ENCODE measurements at places on chromosomes 16 and 17.
A peak's percentile ranks its signal among the peaks of the same experiment; 100 is the strongest.

- DNase-seq: no peak
Observed at GRCh38 chr16:89920723-89921122, 2.1 kb downstream of the MC1R start.

- no peak for DNase-seq
Observed at GRCh38 chr16:64292953-64293352, 828.9 kb downstream of the CDH11 start.

DNA sequence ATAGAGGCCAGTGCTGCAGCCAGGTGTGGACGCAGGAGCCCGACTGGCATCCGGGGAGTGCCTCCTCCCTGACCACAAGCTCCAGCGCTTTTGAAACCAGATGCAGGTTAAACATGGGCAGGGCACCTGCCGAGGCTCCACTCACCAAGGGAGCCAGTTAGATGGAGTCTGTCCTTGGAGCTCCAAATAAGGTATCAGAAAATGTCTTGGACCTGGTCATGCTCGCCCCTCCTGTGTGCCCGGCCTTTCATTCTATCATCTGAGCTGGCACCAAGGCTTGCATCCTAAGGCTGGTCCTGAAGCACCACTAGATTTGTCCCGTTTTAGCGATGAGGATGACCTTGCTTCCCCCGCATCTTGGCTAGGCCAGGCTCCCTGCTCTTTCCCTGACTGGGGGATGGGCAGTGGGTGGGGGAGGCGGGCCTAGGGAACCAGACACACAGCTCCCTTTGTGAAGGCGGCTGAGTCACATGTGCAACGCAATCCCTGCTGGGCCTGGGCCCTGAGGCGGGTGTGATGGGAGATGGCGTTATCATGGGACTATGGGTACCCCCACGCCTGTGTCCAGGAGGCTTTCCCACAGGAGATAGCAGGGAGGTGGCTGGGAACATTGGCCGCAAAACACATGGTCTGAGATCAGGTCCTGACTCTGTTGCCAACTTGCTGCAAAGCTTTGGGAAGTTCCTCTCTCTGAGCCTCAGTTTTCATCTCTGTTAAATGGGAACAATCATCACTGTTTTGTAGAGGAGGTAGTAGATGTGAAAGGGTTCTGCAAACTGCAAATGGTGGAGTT, 5.0 kb upstream of the ADGRG1 start:
- peak; percentile 66 for DNase-seq

DNA sequence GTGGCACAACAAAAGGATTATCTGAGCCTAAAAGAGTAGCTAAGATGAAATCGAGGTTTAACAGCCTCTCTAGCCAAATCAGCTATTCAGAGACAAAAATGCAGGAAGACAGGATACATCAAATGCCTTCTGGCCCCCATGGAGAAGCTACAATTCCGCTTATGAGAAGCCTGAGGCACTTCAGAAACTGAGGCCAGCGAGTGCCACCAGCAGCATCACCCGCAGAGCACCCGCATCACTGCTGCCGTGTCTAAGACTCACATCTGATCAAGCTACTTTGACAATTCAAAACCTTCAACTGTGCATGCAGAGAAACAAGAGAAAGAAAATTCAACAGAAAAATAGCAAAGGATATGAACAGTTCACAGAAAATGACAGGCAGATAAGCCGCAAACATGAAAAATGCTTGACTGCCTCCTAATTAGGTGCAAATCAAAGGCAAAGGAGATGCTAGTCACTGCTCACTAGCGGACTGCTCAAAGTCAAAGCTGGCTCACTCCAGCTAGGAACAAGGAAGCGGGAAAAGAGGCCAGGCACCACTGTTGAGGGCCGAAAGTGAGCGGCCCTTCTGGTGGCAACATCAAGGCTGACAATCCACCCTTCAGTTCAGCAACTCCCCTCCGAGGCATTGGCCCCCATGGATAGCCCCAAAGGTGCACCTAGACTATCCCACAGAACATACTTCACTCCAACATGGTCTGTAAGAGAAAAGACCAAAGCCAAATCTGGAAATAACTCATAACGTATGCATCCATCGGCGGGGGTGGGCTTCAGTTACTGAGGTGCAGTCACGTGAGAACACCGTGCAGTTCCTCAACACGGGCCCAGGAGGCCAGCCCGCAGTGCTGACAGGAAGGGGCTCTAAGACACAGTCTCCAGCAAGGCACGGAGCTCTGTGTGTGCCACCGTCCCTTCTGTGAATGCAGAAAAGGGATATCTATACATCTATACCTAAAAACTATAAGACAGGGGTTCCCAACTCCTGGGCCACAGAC, 12.0 kb downstream of the MTHFSD start:
- no peak for DNase-seq

GRCh38 chr17:45771271-45771959, 12.7 kb upstream of the CRHR1 start:
- no peak for DNase-seq

GRCh38 chr16:66440970-66441369, 13.9 kb downstream of the BEAN1 start:
- no peak for DNase-seq
